ENCODE measurements at places on chromosomes 3 and 15.

DNA sequence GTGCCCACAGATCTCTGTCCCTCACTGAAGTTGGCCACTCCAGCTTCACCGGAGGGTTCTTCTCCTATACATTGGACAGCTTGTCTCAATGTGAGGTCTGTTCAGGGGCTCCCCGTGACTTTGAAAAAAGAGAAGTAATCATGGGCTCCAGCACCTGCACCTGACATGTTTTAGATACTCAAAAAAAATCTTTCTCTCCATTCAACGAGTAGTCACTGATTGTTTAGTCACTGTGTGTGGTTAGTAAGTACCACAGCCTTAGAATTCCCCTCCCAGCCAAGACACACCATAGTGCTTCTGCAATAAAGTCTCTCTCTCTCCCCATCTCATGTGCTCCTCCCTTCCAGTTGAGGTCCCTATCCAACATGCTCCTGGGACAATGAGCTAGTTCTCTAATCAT is 18.6 kb downstream of the CCR9 start:
- DNase-seq, result no peak

DNA sequence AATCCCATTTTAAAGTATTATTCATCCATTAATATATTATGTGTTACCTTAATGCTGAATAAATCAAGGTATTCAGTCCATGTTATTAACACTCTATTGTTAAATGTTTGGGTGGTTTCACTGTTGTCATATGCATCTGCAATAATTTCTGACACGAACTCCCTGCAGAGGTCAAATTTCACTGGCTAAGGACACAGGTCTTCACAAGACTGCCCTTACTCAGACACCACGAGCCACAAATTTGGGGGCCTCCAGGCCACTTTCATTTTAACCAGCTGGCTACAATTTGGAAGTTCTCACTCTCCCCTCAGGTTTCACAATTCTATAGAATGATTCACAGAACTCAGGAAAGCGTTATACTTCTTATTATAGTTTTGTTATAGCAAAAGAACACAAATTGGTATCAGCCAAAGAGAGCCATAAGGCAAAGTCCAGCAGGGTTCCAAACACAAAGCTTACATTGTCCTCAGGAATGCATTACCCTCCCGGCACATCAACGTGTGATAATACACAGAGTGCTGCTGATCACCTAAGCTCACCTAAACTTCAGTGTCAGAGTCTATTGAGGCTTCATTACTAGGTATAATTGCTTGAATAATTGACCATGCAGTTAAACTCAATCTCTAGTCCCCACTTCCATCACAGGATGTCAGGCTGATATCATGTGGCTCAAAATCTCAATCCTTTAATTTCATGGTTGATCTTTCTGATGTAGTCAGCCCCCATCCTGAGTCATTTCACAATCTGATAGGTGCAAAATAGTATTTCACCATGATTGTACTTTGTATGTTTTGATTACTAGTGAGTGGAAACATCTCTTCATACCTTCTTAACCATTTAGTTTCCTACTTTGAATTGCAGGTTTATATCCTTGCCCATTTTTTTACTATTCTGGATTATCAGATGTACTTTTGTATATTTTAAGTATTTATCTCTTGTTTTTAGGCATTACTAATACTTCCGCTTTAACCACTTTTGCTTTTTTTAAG is 441.4 kb upstream of the AGTR1 start:
- no peak for DNase-seq

DNA sequence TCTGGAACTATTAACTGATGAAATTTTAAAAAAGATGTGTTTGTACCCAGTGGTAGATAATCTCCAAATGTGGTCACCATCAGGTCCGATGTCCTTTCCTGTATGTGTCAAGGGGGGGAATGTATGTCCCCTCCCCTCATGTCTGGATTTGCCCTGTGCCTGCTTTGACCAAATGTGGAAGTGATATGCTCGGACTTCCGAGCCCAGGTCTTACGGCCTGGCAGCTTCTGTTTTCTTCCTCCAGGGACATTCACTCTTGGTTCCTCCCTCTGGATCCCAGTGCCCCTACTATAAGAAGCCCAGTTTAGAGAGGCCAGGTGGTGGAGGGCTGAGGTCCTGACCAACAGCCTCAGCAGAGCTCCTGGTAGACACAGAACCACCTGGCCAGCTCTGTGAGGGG is 75.5 kb downstream of the CCR1 start:
- DNase-seq, result no peak

GRCh38 chr3:60728006-60728405 is 523.2 kb downstream of the FHIT start:
- no peak for DNase-seq

- DNase-seq, result no peak
These were observed 56.7 kb upstream of the MYRIP start for GRCh38 chr3:39752751-39753150.

DNA sequence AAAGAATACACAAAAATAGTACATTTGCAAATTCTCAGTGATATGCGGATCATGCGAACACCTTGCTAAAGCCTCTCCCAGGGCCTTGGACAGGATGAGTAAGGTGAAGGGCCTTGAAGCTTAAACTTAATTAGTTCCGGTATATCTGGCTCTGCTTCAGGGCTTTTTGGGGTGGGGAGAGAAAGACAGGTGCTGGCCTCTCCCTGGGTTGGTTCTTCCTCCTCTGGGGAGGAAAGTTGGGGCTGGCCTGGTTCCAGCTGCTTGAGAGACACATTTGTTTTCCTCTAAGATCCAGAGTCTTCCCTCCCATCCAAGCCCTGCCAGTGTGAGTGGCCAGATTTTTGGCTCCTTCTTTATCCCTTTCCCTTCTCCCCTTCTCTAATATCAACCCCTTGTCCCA is 64.7 kb upstream of the EPHB3 start:
- no peak for DNase-seq

- DNase-seq, result peak; percentile 24
These were observed 50.1 kb downstream of the CALML4 start for GRCh38 chr15:68154923-68155559.

GRCh38 chr15:50825946-50826345 is 60.4 kb upstream of the SPPL2A start:
- no peak for DNase-seq

DNA sequence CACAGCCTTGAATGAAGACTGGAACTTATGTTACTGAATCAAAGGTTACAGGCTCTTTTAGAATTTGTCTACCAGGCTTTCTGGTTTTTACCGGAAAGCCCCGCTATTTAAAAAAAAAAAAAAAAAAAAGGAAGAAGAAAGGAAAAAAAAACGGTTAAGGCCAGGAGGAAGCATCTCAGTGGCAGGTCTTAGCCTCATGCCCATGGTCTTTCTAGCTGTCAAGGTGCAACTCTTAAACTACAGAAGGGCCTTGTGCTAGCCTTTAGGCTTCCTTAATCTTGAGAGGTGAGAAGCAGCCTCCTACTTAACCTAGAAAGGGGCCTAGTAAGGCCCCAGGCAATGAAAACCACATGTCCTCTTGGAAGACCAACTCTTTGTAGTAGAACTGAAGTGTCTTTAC is 77.5 kb downstream of the TBC1D5 start:
- no peak for DNase-seq

- DNase-seq, result no peak
These were observed 421.3 kb downstream of the FOXP1 start for GRCh38 chr3:71162221-71162620.

DNA sequence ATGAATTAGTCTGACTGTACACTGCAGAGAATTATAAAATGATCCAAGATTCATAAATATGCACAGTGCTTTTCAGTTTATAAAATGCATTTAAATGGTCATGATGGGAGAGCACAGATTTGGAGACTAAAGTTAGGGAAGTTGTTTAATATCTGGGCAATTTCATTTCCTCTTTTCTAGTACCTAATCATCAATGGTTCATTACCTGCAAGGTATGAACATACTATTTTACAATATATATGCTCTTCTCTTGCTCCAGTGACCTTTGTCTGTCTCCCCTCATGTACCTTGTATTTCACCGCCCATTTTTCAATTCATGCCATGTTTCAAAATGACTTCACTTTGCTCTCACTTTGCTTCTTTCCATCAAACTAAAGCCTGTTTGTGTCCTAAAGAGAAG is 114.5 kb downstream of the SUCNR1 start:
- DNase-seq, result no peak

DNA sequence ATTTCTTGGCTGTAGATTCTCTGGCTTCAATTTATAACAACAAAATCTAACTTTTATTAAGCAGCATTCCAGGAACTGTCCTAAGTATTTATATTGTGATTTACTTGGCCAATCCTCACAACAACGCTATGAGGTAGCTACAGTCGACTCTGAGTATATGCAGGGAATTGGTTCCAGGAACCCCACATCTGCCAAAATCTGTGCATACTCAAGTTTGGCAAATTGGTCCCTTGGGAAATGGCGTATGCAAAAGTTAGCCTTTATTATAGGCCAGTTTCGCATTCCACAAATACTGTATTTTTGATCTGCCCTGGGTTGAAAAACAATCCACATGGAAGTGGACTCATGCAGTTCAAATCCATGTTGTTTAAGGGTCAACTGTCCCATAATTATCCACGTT is 53.9 kb downstream of the RAP2B start:
- no peak for DNase-seq

DNA sequence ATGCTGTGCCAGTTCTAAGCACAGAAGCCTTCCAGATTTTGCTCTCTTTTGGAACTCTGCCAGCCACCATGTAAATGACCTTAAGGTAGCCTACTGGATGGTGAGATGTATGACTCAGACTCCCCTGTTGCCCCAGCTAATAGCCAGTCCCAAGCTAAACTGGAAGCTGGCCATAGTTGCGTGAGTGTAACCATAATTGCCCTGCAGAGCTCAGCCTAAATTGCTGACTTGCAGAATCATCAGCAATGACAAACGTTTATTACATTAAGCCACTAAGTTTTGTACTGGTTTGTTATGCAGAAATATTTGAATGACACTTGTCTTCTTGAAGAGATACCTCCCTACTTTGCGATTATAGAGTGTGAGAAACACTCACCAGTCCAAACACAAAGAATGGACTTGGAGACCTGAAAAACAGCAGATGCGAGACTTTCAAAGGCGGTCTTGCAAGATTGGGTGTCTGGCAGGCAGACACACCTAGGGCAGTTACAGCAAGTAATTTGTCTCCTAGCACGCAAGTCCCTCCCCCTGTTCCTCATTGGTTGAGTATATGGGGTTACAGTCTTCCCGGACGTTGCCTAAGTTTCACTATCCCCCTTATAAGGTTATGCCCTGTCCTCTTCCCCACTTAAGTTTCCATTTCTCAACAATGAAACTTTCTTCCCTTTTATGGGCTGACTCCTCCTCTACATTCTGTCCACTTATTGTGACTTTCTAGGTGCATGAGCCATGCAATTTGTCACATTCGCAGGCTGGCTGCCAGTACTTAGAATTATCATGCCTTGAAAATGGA is 83.6 kb upstream of the XCR1 start:
- DNase-seq, result no peak

- no peak for DNase-seq
These were observed 3.7 kb upstream of the ACKR4 start for GRCh38 chr3:132593241-132593946.

GRCh38 chr3:48656841-48657281 is 5.8 kb downstream of the CELSR3 start:
- DNase-seq, result no peak

DNA sequence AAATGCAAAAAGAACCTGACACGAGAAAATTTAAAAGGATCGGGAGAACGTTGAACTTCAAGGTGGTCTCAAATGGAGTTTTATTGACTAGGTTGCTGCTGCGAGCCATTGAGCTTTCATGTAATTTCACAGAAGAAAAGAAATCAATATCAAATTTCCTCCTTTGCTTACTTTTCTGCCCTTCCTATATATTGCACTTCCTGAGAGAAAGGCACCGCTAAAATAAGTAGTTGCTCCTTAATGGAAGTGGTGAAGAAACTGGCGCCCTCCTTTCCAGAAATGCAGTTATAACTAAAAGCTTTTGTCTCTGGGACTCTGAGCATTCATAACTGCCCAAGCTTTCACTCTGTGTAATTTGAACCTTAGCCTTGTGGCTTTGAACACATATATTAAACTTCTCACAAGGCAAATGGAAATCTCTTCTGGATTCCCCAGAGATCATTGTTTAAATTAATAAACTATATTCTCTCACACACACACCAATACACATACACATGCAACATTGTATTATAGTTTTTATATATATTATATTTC is 13.4 kb downstream of the EID1 start:
- DNase-seq, result no peak

DNA sequence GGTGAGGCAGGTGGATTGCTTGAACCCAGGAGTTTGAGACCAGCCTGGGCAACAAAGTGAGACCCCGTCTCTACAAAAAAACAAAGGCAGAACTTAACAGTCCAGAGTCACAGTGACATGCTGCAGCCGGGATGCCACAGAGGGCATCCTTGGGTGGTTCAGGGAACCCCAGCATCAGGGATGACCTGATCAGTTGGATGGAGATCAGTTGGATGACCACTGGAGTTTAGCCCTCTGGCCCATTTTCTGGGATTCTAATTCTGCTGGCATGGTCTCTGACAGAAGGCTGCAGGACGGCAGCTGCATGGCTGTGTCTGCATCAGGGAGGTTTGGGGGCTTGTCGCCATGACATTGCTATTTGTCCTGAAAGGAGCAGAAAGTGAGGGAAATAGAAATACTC is 19.8 kb downstream of the WHAMM start:
- DNase-seq, result no peak

DNA sequence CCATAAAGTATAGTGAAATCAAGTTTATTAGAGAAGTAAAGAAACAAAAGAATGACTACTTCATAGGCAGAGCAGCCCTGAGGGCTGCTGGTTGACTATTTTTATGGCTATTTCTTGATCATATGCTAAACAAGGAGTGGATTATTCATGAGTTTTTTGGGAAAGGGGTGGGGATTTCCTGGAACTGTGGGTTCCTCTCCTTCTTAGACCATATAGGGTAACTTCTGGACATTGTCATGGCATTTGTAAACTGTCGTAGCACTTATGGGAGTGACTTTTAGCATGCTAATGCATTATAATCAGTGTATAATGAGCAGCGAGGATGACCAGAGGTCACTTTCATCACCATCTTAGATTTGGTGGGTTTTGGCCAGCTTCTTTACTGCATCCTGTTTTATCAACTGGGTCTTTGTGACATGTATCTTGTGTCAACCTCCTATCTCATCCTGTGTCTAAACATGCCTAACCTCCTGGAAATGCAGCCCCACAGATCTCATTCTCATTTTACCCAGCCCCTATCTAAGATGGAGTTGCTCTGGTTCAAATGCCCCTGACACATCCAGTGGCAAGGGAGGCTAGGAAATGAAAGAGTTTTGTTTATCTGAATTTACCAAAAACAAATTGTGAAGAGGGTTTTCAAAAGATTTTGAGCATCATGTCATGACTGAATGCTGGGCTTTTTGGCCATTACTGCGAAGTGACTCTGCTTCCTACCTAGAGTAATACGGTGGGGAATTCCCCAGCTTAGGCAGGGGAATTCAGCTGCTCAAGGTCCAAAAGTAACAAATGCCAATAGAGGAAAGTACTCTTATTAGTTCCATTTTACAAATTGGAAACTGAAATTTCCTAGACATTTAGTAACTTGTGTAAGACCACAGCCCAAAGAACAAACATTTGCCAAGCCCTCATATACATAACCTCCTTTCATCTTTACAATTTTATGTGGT is 6.2 kb upstream of the SPSB4 start:
- no peak for DNase-seq

GRCh38 chr15:34043813-34044212 is 4.8 kb upstream of the AVEN start:
- DNase-seq, result no peak
